ENCODE measurements at places on chromosomes 3 and 15.
A peak's percentile ranks its signal among the peaks of the same experiment; 100 is the strongest.

DNA sequence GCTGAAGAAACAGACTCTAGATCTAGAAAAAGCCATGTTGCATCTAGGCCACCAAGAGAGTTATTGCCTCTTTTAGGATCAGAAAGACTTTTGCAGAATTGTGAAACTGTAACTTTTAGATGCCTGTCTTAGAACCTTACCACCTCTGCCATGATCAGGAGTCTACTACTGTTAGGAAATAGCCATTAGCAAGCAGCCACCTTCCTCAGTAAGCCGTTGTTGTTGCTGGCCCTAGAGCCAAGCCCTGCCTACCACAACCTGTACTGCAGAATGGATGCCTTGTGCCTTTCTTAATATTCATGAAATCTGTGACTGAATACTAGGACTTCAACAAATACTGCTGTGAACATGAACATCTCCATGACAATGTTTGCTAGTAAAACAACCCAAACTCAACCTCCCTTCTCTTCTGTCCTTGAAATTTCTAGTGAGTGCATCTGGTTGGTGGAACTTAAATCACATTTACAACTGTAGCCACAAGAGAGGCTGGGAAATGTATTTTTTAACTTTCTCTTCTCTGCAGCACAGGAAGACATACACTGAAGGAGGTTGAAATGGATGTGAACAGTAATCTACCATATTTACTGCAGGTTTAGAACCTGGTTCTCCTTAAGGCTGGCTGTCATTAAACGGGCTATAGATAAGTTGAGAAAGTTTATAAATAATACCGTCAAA is 20.7 kb downstream of the RASA2 start:
- no peak for DNase-seq

GRCh38 chr3:176447369-176447768 is 749.9 kb downstream of the TBL1XR1 start:
- no peak for DNase-seq

GRCh38 chr3:138800248-138800647 is 34.5 kb downstream of the PIK3CB start:
- DNase-seq, result no peak

DNA sequence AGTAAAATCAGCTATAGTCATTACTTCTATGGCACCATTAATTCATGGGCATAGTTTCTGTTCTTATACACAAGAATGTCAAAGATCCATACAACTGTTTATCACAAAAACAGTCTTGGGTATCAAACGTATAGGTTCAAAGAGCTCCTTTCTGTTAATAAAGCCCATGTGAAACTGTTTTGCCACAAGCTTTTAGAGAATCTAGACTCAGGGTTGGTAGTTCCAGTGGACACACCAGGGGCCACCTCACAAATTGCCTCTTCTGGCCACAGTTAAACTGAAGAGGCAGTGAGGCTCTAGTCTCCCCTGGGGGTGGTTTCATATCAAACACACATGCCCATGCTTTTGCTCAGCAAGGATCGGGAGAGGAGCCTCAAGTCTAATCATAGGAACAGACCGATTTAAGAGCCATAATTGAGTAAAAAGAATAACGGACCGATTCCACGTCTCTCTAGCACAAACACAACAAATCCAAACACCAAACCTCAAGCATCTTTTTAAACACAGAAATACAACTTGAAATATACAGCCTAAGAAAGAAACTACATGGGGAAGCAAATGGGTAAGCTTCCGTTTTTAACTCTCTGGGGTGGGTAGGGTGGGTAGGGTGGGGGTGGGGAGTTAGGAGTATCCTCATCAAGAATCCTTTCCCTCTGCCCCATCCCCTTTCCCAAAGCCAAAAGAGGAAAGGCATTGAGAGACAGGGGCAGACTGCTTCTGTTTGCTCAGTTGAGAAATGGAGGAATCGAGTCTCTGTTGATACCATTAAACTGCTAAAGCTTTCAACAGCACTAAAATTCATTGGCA is 443.3 kb downstream of the MAGI1 start:
- no peak for DNase-seq

- peak; percentile 51 for DNase-seq
Observed at GRCh38 chr3:48247401-48247811, 6.5 kb downstream of the ZNF589 start.
